NCI-H1436 (cell line): ENCODE measurements at places on chromosomes 5 and 9.

- DNase-seq, result no peak
Observed at GRCh38 chr9:133355881-133356357, 368 bp downstream of the SURF1 start.

DNA sequence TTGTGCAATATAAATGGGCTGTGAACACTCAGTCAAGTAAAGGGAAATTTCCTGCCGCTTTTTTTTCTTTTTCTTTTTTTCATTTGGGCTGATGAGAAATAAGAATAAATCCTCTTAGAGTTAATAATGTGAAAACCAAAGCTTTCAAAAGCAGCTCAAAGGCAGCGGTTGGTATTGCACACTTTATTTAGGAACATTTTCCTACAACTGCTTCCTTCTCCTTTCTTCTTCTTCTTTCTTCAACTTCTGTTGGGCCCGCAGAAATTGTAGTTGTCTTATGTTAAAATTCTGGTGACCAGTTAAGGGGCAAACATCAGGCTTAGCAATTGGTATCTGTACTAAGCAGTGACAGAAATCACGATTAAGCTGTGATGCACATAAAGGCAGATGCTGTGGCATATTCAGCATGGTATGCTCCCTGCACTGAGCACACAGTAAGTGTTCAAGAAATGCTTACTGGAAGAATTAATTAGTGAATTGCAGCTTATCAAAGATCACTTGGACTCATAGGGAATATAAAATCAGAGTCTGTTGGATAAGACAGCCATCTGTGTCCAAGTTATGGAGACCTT lies 85.4 kb downstream of the ANKRD55 start:
- DNase-seq, result no peak

GRCh38 chr9:73146111-73146815 lies 5.4 kb upstream of the ANXA1 start:
- no peak for DNase-seq

DNA sequence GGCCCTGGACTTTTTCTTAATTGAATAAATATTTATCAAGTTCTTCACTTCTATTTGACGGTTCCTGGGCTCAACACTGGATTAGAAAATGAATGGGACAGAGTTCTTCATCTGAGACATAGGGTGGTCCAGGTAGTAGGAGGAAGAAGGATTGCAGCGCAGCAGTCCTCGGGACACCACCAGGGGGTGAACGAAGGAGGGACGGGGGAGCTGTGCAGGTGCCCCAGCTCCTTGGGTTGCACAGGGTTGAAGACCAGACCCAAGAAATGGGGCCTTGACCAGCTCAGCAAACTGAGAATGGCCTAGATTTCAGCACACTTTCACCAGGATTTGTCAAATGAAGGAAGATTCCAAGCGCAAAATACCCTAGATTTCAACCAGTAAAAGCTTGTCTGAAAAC lies 29.5 kb downstream of the ABL1 start:
- no peak for DNase-seq

DNA sequence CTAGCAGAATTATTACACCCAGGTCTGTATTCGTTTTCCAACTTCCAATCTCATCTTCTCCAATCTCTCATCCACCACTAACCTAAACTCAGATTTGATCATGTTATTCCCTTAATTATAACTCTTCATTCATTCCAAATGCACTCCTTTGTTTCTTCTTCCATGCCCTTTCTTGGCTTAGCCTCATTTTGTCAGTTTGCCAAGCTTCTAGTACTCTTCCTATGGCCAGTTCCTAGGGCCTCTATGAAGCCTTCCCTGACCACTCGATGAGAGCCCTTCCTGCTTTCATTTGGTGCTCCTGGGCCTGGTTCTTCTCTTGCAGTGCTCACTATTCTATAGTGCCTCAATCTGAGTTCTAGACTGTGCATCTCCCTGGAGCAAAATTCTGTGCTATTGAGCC lies 5.8 kb downstream of the FAM219A start:
- no peak for DNase-seq

DNA sequence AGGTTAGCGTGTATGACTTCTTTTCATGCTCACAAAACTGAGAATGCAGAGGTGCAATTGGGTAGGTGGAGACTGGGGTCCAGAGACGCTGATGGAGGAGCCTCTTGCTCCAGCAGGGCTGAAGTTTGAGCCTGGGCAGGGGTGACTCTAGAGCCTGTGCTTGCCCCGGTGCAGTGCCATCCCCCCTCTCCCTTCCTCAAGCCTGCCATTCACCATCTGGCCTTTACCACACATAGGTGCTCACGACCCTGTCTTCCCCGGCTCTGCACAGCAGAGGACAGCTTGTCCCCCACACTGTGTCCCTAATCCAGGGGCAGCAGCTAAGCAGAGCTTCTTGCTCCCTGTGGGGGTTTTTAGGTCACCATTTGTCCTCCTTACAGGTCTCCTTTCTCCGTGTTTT lies 86.5 kb downstream of the DAP start:
- no peak for DNase-seq

DNA sequence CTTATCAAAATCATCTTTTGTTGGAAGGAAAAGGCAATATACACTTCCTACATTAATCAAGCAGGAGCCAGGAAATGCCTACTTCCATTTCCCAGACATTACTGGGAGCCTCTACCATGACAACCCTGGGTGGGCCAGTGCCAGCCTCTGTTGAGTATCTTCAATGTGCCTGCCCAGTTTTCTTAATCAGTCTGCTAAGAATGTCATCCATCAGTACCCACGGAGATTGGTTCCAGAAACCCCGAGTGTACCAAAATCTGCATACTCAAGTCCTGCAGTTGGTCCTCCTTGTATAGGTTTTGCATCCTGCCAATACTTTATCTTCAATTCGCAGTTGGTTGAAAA lies 82.4 kb downstream of the MARCHF3 start:
- no peak for DNase-seq

GRCh38 chr9:80447876-80448275 lies 876.1 kb downstream of the TLE4 start:
- DNase-seq, result no peak

DNA sequence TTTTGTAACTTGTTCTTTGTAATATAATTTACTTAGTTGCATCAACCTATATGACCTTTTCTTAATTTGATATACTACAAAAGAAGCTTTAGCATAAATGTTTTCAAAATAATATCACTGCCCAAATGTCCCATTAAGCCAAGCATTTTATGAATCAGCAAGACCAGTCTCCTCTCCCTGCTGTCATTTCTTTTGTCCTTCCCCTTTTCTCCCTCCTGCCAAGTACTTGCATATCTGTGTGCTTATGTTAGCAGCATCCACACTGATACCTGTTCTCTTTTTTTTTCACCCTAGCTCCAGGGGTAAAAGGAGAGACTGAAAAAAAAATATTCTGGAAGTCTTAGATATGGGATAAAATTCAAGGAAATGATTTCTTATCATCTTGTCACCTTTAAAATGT lies 69.7 kb downstream of the ZSWIM6 start:
- no peak for DNase-seq

DNA sequence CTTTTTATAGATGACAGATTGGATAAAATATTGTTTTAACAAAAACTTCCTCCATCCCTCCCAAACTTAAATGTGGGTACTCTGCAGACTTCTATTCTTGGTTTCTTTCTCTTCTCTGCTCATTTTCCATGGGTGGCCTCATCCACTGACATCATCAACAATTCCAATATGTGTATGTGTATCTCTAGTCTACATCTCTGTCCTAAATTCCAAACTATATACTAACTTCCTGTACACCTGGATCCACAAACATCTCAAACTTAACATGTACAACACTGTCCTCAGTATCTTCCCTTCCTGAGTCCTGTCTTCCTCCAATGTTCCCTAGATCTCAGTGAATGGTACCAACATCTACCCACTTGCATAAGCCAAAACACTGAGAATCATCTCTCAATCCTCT lies 28.5 kb upstream of the CDK5RAP2 start:
- DNase-seq, result no peak
